ENCODE measurements at places on chromosomes 1 and 21. TPM values are rescaled to one million over a fixed set of nuclear protein-coding genes. Genes with fewer than 3 reads are reported as not detected.

PGBD5 gene
- total RNA-seq = 1.5 TPM

LORICRIN gene
- total RNA-seq = not detected

POU2F1 gene
- 2.2 TPM for total RNA-seq

SH2D2A gene
- total RNA-seq = 2.5 TPM

GJA8 gene
- total RNA-seq = not detected

MARK1 gene
- 3.8 TPM for total RNA-seq

THRAP3 gene
- 46.2 TPM for total RNA-seq

PPIAL4G gene
- total RNA-seq = not detected

OLIG2 gene
- 1.7 TPM for total RNA-seq

RRAGC gene
- 13.0 TPM for total RNA-seq

TP73 gene
- 2.0 TPM for total RNA-seq

ACTL8 gene
- 0.06 TPM for total RNA-seq

REG4 gene
- not detected for total RNA-seq

ZNF697 gene
- 6.2 TPM for total RNA-seq

LIN9 gene
- 10.7 TPM for total RNA-seq

PLPPR5 gene
- total RNA-seq = 0.04 TPM

CPTP gene
- 12.0 TPM for total RNA-seq

PLEKHM2 gene
- 13.4 TPM for total RNA-seq

KRTAP21-2 gene
- not detected for total RNA-seq

WNT2B gene
- 0.37 TPM for total RNA-seq

TNFAIP8L2 gene
- total RNA-seq = not detected

CYP4Z1 gene
- total RNA-seq = not detected
